ENCODE measurements at places on chromosomes 7 and 10.
A peak's percentile ranks its signal among the peaks of the same experiment; 100 is the strongest.

DNA sequence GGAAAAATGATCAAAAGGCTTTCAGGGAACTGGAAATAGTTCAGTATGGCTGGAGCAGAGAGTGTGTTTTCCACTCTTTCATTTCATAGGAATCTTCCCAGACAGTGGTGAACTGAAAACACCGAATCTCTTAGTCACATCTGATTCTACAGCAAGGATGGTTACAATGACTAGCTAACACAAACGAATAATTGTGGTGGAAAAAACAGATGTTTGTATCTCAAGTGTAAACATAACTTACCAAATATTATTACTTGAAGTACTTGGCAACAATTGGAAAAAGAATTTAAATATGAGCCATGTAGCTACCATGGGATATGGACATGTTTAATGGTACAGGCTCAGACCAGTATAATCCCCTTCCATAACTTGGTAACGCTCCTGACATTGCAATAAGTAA, 21.1 kb upstream of the BPGM start:
- peak; percentile 73 for DNase-seq

GRCh38 chr7:40331915-40332314, 197.1 kb downstream of the SUGCT start:
- DNase-seq = no peak

- no peak for DNase-seq
Observed at GRCh38 chr10:19800161-19800560, 16.1 kb upstream of the PLXDC2 start.

- DNase-seq = peak; percentile 59
Observed at GRCh38 chr7:12256090-12256489, 45.0 kb downstream of the TMEM106B start.

DNA sequence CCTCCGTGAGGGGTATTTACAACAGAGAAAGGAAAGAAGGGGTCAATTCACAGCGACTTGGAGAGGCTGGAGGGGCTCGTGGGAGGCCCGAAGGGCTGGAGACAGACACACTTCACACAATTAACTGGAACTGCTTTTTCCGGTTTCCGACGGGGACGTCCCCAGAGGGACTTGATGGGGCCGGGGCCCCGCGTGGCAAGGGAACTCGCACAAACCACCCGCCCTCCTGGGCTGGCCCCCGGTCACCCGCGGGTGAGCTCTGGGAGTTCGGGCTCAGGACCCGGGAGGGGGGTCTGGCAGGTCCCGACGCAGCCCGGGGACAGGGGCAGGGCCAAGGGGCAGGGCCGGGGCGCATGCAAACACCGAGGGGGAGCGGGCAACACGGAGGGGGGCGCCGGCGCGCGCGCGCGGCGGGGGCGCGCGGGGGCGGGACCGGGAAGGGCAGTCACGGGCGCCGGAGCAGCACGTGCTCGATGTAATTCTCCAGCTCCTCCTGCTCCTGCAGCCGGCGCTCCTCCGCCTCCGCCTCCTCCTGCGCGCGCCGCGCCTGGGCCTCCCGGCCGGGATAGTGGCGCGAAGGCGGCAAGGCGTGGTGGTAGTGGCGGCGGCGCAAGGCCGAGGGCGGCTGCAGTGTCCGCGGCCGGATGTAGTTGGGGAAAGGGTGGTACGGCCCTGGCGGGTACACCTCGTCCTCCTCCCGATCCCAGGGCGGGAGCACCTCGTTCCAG, 2.7 kb downstream of the VGF start:
- DNase-seq = no peak

DNA sequence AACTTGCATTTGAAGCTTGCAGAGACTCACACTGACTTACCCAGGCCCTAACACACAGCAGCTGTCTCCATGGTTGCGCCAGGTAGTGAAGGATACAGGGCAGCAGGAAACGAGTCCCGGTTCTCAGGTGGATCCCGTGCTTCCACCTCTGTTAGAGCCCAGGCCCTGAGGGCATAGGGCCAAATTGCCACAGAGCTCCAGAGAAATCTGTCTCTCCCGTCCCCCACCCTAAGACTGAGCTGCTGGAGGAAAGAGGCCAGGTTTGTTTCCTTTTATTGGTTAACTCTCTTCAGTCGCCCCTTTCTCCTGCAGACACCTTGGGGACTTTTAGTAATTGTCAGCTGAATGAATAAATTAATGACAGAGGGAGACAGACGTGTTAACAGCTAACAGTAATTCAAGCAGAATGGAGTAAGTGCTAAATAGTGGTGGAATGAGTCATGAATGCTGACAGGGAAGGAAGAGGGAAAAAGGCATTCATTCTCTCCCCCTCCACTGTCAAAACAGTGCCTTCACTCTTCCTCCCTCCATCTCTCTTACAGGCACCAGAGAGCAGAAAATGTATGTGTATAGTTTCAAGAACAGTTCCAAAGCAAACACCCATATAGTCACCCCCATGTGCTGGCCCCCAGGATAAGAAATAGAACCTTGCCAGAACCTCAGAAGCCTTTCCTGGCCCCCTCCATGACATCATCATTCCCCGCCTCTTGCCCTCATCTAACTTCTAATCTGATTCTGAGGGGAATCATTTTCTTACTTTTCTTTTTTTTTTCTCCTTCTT, 16.8 kb upstream of the DLG5 start:
- DNase-seq = peak; percentile 33

DNA sequence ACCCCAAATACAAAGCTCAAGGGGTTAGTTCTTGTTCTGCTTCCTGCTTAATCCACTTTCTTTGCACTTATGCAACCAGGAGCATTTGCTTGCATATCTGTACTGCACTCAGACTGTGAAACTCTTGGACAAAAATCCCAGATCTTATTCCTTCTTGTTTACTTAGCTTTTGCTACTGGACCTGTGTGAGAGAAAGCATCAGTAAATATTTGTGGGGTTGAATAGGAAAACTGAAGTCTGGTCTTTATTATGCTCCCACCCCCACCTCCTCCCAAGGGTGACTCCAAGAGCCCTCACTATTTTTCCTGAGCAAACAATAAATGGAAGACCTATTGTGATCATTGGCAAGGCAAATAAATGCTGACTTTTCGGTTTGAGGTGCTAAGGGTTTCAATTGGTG, 57.1 kb upstream of the VSTM2A start:
- no peak for DNase-seq

DNA sequence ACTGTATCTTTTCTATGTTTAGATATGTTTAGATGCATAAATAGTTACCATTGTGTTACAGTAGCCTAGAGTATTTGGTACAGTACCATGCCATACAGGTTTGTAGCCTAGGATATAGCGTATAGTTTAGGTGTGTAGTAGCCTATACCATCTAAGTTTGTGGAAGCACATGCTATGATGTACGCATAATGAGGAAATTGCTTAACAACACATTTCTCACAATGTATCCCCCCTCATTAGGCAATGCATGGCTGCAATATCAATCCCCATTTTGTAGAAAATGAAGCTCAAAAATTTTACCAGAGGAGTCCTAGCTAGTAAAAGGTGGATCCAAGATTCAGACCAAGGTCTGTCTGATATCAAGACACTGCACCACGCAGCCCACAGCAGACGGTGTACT, 376.4 kb upstream of the NFE2L3 start:
- no peak for DNase-seq
